ENCODE measurements at places on chromosomes 12 and 14.

- DNase-seq = peak; percentile 73
Observed at GRCh38 chr12:107320033-107320928, 226.9 kb upstream of the CRY1 start.

DNA sequence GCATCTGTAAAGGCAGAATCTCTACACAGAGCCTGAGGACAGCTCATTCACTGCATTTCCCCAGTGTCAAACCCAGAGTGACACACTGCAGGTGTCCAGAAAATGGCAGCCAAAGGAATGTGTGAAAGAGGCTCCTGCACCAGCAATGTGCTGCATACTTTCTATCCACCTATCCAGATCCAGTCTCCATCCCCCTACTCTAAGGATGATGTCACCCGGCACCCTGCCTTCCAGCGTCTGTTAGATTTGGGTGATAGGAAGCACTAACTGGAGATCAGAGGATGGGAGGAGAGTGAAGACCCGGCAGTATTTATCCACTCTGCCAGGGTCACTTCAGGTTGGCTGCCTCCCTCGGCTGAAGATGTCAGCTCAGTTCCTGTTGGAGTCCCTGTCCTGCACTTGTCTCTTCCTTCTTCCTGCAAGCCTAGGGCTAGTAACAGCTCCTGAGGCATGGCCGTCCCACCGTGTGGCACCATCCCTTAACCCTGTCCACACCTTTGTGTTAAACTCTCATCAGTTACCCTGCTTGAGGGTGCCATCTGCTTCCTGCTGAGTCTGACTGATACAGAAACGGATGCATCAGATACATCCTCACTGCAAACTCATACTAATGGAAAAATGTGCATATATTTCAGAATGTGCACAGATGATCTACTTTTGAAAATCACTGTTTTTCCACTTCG is 13.0 kb upstream of the GPR68 start:
- DNase-seq = no peak

- DNase-seq = no peak
Observed at GRCh38 chr14:24595073-24595808, 14.2 kb downstream of the GZMH start.

DNA sequence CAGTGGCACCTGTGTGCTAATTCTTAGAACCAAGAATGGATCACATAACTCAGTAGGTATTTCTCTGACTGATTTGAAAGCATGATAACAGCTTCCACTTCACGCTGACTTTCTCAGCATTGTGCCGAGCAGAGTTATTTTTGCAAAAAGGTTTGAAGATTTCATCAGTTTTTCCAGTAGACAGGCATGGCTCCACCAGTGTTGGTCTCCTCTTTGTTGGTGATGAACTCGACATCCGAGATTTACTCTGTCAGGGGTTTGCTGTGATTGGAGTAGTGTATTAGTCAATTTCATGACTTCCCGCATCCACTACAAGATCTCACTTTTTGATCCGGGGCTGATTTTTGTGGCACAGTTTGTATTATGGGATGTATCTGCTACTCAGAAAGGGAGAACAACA is 85.3 kb downstream of the PRKCH start:
- DNase-seq = peak; percentile 48

GRCh38 chr12:74293689-74294131 is 243.9 kb upstream of the ATXN7L3B start:
- DNase-seq = no peak

GRCh38 chr14:68795597-68796417 is 2.9 kb upstream of the ZFP36L1 start:
- peak; percentile 93 for DNase-seq

DNA sequence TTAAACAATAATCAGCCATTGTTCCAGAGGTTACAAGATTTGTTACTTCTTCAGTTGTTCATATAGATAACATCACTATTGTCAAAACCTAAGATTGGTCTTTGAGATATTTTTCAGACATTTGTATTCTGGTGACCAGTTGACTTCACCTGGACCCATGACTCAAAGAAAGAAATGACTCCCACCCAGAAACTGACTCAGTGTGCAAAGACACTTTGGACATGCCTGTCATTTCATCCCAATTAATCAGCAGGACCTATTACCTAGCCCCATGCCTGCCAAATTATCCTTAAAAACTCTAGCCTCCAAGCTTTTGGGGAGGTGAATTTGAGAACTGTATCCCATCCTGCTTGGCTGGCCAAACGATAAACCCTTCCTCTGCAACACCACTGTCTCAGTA is 27.7 kb upstream of the TSPAN11 start:
- DNase-seq = no peak

- no peak for DNase-seq
Observed at GRCh38 chr12:7859552-7859951, 13.2 kb downstream of the SLC2A14 start.

GRCh38 chr12:34121360-34121759 is 99.1 kb downstream of the ALG10 start:
- no peak for DNase-seq

Data from CD4-positive, alpha-beta T cell treated with Interleukin-10 for 1 hour (primary cell).